ENCODE measurements at places on chromosomes 6 and 20.

DNA sequence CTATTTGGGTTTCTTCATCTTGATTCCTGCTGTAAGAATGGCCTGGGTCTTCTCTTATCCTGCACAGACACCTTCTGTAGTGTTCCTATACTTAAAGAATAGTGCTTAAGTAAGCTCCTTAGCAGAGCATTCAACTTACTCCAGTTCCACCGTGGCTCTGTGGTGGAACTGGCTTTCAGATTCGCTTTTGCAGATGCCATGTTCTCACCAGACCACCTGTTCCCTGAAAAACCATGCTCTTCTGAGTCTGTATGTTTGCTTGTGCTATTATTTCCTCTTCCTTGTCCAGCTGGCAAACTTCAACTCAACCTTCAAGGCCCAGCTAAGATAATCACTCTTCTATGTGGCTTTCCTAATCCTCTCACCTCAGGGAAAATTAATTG is 4.9 kb downstream of the ELMO2 start:
- DNase-seq: no peak

DNA sequence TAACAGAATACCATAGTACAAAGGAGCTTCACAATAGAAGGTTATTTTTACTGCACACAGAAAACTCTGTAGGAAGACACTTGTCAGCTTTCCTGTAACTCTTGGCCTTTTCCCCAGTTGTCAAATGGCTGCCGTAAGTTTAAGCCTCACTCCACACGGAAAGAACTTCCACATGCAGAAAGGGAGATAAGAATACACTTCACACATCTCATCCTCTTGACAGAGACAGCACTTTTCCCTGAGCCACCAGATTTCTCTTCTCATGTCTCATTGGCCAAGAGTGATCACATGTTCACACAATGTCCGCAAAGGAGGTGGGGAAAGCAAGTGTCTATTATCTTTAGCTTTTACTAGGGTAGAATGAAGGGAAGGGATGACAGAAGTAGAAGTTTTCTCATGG is 540.7 kb downstream of the HAO1 start:
- DNase-seq: no peak

DNA sequence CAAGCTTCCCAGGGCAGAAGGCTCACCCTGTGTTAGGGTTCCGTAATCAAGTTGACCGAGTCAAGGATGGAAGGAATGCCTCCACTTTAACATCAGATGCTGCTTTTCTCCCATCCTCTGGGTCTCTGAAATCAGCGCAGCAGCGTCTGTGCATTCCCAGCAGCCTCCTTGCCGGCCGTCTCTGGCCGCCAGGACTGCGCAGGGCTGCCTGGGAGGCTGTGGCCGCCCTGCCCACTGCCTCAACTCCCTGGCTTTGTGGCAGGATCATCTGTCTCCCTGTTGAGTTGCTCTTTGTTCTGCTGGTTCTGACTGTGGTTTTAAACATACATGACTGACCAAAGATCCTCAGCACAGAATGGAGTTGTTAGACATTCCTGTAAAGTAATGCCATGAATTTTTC is 56.5 kb downstream of the DLL1 start:
- no peak for DNase-seq

- DNase-seq: no peak
Observed at GRCh38 chr6:100879317-100879716, 1.8 kb downstream of the ASCC3 start.

GRCh38 chr6:21257125-21257524 is 336.4 kb upstream of the SOX4 start:
- no peak for DNase-seq

DNA sequence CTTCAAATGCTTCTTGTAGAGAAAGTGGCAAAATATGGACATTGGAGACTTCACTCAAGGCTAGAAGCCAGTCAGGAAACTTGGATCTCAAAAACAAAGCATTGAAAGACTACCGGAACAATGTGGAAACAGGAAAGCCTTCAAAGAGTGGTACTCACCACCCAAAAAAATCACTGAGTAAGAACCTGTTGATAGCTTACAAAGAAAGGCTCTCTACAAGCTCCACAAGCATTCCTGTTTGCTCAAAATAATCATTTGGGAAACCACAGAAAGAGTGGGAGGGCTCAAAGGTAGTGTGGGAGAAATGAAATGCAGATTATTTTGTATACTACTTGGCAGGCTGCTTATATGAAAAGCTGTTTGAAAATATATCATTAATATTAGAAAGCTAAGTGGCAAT is 9.5 kb upstream of the DST start:
- DNase-seq: no peak

GRCh38 chr20:53212018-53212417 is 239.9 kb downstream of the TSHZ2 start:
- no peak for DNase-seq

DNA sequence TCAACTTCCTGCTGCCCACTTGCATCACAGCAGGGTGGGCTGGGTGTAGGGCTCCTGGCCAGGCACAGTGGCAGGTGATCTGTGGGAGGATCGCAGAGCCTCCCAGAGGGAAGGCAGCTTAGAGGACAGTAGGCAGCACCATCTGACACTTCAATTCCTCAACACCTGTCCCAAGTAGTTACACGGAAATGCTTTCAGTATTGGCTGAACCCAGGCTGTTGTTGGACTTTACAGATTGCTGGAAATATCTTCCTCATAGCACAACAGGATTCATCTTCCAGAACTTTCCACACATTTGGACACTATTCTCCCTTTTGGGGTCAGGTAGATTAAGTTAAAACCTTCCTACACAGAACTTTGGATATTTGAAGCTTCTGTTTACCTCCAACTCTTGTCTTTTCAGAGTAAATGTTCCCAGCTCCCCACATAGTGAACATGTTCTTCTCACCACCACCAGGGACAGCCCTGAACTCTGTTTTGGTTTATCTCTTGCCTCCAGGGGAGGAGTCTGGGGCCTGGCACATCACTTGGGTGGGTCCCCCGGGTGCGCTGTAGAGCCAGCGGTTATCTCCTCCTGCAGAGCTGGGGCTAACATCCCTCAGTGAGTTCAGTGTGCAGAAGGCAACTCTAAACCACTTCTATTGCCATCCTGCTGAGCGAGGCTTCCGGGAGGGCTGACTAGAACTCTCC is 3.5 kb upstream of the SLC22A2 start:
- no peak for DNase-seq

- no peak for DNase-seq
Observed at GRCh38 chr20:20530428-20531151, 162.7 kb downstream of the INSM1 start.

DNA sequence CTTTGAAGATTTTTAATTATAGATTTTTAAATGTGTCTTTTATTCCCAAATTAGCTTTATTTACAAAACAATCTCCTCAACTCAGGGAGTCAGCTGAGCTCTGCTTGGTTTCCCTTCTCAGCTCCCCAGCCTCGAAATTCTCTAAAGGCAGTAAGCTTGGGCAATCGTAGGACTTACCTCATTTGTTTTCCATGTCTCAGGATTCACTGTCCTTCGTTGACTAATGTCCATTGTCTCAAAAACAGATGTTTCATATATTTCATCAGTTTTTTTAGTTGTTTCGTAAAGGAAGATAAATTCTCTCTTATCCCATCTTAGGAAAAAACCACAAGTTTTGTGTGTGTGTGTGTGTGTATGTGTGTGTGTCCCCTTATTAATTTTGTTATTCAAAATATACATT is 102.2 kb upstream of the ADGRF1 start:
- no peak for DNase-seq

- no peak for DNase-seq
Observed at GRCh38 chr20:42634156-42634555, 555.5 kb downstream of the PTPRT start.

- DNase-seq: no peak
Observed at GRCh38 chr6:160034036-160034930, 65.4 kb downstream of the IGF2R start.

DNA sequence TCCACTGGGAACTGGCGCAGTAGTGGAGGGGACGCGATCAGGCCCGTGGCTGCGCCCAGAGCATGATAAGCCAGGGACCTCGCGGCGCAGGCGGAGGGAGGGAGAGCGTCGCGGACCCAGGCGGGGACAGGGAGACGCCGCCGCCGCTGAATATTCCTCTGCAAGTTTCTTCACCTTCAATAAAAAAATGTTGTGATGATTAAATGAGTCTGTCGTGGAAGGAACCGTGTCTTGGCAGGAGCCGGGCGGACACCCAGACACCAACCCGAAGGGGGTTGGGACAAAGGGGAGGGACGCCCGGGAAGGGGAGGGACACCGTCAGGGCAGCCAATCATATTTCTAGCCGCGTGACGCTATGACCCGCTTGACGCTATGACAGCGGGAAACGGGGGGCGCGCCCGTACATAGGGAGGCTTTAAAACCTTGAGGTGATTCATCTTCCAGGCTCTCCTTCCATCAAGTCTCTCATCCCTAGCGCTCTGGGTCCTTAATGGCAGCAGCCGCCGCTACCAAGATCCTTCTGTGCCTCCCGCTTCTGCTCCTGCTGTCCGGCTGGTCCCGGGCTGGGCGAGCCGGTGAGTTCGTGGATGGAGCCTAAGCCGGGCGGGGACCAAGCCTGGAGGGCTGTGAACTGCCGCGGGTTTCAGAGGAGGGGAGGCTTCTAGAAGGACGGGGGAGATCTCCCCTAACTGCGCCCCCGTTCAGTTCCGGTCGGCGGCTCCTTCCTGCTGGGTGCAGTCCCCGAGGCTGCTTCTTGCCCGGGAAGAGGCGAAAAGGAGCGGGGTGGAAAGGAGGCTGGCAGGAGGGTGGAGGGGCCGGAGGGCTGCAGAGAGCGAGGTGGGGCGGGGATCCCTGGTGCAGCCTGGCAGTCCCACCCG is at the start of gene ULBP2:
ULBP2 (plus strand) TSS at position 432 of the 878 bp plus-strand sequence; CDS start at position 491, 59 bp downstream.
- peak; percentile 86 for DNase-seq

DNA sequence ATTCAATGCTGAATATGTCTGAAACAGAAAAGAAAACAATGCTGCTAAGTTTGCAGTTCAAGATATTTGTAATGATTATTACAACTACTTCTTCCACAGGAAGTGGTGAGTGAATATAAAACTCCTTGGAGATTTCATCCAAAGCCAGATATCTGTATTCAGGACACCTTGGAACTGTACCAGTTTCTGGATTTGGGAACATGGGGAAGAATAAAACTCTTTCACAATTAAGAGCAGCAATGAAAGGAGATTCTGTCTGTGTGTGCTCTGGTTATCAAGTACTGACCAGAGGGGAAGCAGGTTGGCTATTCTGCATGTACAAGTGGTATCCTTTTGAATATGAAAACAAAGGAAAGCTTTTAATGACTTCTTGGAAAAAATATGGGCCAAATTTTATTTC is 21.1 kb downstream of the ELOVL2 start:
- no peak for DNase-seq

- peak; percentile 31 for DNase-seq
Observed at GRCh38 chr6:1736346-1737105, 126.8 kb downstream of the FOXC1 start.

GRCh38 chr6:125798734-125799508 is 8.2 kb downstream of the NCOA7 start:
- DNase-seq: no peak

- no peak for DNase-seq
Observed at GRCh38 chr6:90217506-90218127, 79.0 kb downstream of the BACH2 start.

DNA sequence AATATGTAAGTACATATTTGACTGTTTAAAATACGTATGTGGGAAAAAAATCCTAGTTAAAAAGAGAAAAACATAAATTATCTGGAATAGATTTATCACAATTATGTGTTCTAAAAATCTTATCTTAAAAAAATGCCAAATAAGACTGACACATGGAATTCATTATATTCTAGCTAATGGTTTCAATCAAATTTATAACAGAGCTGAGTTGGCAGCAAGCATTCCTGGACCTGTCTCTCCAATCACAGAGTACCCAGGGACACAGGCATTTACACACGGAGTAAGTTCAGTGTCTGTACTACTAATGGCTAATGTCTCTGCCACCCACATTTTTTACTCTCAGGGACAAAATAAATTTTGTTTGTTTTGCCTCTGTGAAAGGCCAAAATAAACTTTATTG is 122.3 kb downstream of the RPS12 start:
- no peak for DNase-seq

GRCh38 chr6:117263353-117263927 is 1.9 kb upstream of the VGLL2 start:
- no peak for DNase-seq

DNA sequence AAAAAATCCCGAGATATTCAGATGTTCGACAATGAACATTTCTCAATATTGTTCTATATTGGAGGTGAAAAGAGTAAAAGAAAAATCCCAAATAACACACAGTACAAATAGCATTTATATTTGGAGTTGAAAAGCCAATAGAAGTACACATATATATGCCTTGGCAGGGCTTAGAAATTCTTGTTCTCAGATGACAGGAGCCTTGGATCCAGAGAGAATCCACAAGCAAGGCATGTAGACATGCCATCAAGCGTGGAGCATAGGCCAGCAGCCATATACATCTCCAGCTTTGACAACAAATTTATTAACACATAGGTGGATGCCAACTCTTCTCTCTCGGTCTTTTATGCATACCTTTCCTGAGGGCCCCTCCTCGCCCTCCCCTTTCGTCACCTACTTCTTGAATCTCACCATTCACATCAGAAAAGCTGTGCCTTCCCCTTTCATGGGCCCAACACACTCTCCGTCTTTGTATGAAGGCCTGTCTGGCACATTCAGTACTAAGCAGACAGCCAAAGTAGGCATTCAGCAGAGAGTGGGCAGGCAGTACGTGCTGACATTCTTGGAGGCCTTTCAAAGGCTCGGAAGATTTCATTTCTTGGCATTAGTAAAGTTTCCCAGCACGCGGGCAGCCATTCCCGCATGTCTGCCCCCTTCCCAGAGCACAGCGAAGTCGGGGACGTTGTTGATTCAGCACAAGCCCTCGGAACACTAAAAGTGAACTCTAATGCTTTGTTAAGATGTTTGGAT is 18.2 kb downstream of the NEDD9 start:
- DNase-seq: peak; percentile 46

GRCh38 chr6:144581812-144582537 is 296.8 kb downstream of the UTRN start:
- peak; percentile 18 for DNase-seq

GRCh38 chr6:161963181-161963580 is 689.3 kb upstream of the AGPAT4 start:
- DNase-seq: no peak

DNA sequence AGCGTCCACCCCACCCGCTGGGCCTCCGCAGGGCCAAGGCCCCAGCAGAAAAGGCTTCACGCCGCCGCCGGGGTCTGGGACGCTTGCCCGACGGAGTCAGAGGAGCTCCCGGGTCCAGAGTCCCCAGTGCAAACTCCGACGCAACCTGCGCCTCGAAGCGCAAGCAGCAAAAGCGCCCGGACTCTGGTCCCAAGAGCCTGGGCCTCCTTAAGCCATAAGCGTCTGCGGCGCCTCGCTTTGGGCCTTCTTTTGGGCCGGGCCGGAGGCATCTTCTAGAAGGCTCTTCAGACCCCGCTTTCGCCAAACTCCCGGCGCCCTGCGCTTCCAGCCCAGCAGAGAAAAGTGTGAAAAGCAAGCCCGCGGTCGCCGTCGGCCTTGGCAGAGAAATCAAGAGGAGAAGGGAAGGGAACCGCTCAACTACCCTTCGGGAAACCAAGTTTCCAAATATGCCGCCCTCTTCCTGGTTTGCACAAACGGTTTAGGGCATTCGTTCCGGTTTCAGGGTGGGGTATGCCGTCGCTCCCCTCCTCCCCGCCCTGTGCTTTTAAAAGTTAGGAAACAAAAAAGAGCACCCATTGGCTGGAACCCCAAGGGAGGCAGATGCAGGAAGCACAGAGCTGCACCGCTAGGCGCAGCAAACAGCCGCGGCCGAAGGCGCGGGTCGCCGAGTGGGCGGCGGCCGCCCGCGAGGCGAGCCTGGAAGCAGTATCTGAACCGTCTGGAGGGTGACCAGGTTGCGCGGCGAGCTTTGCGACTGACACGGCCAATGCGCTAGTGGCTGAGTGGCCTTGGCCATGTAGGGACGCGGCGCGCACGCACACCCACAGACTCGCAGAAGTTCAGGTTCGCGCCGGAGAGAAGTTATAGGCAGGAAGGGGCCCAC is 1.2 kb downstream of the TBX18 start:
- no peak for DNase-seq

All from cerebellar cortex (tissue), 1 donor.